ENCODE measurements at places on chromosomes 6 and 20.

GRCh38 chr20:7627734-7628663 is 312.3 kb downstream of the HAO1 start:
- H3K4me3 ChIP-seq: no peak overlapping the region
- H3K27ac ChIP-seq: no peak overlapping the region
- H3K36me3 ChIP-seq: no peaks in the 10 kb centered on the region
- no peaks in the 10 kb centered on the region for H3K4me1 ChIP-seq
- peak; percentile 4 for DNase-seq

- H3K27me3 ChIP-seq: no peaks in the 10 kb centered on the region
- H3K36me3 ChIP-seq: no peaks in the 10 kb centered on the region
- peaks cover 4% of the 10 kb centered on the region for H3K4me1 ChIP-seq
- peak overlapping the region; percentile 30 for H3K4me3 ChIP-seq
- DNase-seq: peak; percentile 35
Observed at GRCh38 chr20:51696304-51697071, 71.7 kb downstream of the ATP9A start.

GRCh38 chr6:44169154-44169553 is 10.5 kb downstream of the CAPN11 start:
- H3K4me1 ChIP-seq: peaks cover 2% of the 10 kb centered on the region
- peaks cover 11% of the 10 kb centered on the region for H3K27me3 ChIP-seq
- no peaks in the 10 kb centered on the region for H3K36me3 ChIP-seq
- no peak overlapping the region for H3K27ac ChIP-seq

- no peak for DNase-seq
- no peak overlapping the region for H3K4me3 ChIP-seq
- H3K27ac ChIP-seq: no peak overlapping the region
- no peaks in the 10 kb centered on the region for H3K36me3 ChIP-seq
- no peaks in the 10 kb centered on the region for H3K27me3 ChIP-seq
Observed at GRCh38 chr6:166930354-166930891, 25.9 kb downstream of the RNASET2 start.

- no peak overlapping the region for H3K4me3 ChIP-seq
- H3K4me1 ChIP-seq: no peaks in the 10 kb centered on the region
- no peak for DNase-seq
- no peaks in the 10 kb centered on the region for H3K27me3 ChIP-seq
Observed at GRCh38 chr20:32144898-32145662, 35.6 kb downstream of the TM9SF4 start.

DNA sequence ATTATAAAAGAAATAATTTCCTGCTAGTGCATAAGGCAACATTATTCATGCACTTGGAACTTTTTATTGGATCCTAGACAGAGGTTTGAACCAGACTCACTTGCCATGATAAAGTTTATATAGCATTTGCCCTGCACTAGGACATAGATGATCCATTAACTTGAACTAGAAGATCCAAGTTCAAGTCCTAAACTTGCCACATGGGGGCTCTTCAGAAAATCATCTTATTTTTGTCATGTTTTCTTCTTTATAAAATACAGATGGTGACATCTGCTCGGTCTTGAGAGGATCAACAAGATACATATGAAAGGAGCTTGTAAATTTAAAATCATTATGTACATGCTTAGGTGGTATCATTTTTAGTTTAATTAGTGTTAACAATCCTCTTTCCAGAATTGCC is 94.5 kb downstream of the SIM1 start:
- H3K27me3 ChIP-seq: no peaks in the 10 kb centered on the region
- no peak overlapping the region for H3K27ac ChIP-seq
- H3K4me3 ChIP-seq: no peak overlapping the region
- no peak for DNase-seq
- H3K4me1 ChIP-seq: no peaks in the 10 kb centered on the region

DNA sequence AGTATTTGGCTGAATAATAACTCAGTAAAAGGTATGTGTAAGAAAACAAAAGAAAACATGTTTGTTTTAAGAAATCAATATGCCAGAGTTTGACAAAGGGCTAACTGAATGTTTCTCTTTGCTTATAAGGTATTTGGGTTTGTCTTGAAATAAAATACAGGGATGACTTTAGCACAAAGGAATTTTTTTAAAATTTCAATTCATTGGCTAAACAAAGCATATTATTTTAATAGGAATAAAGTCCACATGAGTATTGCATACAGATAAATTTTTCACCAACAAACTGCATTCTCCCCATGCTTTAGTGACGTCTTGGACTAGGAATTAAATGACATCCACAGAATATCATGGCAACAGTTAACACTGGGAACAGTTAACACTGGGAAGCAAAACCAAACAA is 480.0 kb upstream of the JAG1 start:
- H3K4me3 ChIP-seq: no peak overlapping the region
- peak; percentile 66 for DNase-seq
- H3K27ac ChIP-seq: no peak overlapping the region
